Kidney epithelial cell (primary cell): ENCODE measurements at places on chromosomes 1 and 21.

DNA sequence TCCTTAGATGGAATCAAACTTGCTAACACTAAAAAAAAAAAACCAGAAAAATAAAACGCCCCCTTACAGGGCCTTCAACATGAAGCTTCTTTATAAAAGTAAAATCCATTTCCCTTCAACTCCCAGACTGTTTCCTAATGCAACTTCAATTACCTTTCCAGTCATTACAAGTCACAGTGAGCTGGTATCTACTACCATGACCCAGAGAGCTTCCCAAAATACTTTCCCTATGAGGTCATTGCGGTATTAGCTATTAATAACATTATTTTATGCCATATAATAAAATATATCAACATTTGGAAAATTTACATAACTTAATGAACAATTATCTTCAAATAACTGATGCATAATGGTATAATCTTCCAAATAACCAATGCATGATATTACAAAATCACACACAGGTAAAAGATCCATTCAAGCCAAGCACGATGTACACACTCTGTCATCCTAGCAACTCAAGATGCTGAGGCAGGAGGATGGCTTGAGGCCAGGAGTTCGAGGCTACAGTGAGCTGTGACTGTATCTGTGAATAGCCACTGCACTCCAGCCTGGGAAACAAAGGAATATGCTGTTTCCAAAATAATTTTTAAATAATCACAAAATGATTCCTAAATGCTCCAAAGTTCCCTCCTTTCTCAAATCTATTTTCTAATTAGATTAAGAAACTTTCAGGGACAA is 24.1 kb downstream of the EIF4G3 start:
- DNase-seq, result no peak

DNA sequence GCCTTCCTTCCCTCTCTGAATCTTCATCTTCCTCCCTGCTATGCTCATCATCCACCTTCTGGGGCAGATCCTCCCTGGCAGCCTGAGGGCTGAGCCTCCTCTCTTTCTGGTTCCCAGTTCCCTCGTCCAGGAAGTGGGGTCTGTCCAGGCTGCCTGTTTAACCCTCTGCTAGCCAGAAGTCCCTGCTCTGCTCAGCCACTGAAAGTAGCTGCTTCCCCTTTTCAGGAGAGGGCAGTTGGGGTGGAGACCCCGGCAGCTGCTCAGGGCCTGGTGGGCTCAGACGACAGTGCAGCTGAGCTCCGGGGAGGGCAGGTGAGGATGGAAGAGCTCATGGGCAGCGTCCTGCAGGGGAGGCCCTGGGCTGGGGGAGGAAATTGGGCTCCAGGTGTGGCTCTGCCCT is 43.1 kb upstream of the ETV3 start:
- DNase-seq, result no peak

DNA sequence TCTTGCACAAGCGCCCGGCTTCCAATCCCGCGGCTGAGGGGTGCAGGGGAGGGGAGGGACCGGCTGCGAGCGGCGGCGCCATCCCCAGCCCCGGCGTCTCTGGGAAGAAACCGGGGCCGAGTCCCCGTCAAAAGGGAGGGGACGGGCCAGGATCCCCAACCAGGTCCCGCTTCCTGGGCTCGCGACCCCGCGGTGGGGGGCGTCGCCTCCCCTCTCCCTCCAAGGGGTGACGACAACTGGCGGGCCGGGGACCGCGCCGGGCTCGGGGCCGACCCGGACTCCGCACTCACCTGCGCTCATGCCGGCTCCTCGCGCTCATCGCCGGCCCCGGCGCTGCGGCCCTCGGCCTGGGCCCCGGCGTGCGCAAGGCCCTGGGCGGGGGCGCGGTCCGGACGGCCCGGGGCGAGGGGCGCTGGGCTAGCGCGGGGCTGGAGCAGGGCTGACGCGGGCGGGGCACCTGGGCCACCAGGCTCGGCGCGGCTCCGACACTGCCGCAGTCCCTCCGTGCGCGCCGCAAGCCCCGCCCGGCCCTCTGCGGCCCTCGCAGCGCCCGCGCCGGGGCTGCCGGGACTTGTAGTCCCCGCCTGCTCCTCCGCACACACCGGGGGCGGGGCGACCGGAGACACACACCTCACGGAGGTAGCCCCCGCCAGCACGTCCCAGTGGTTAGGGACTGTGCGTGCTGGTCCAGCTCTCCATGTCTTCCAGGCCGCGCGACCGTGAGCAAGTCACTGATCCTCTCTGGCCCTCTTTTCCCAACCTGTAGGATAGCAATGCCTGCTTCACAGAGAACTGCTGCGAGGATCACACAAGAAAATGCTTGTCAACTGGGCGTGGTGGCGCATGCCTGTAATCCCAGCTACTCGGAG is at the start of gene ATP13A2:
Gene ATP13A2 (minus strand): TSS at position 490 of the 869 bp plus-strand sequence. CDS start 190 bp downstream, at position 300.
- DNase-seq, result no peak

DNA sequence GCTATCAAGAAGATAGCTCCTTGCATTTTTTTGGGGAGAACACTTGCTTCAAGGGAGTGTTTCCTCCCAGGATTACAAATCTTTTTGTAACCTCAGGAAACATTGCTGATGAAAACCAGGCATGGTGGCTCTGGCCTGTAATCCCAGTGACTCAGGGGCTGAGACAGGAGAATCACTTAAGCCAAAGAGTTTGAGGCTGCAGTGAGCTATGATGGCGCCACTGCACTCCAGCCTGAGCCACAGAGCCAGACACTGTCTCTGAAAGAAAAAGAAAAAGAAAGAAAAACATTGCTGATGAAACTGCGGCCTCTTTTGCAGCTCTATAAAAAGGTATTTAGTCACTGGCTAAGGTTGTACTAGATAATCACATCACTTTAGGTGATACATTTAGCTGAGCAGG is 7.3 kb downstream of the RNU1-2 start:
- DNase-seq, result no peak
